ENCODE measurements at places on chromosomes 7 and 10. TPM values are rescaled to one million over a fixed set of nuclear protein-coding genes. Genes with fewer than 3 reads are reported as not detected.

CLCN1 gene
- total RNA-seq: not detected

WDR91 gene
- 27.1 TPM for total RNA-seq

- no peak for DNase-seq
These were observed 111.1 kb upstream of the FAM171A1 start for GRCh38 chr10:15482156-15482555.

GRCh38 chr7:39428221-39428620, 138.0 kb upstream of the YAE1 start:
- no peak for DNase-seq

ITGA8 gene
- total RNA-seq: 23.4 TPM

GNG11 gene
- total RNA-seq: 23.2 TPM

FANK1 gene
- 11.5 TPM for total RNA-seq

GRCh38 chr7:80014511-80014910, 120.1 kb upstream of the GNAI1 start:
- DNase-seq: no peak

DNA sequence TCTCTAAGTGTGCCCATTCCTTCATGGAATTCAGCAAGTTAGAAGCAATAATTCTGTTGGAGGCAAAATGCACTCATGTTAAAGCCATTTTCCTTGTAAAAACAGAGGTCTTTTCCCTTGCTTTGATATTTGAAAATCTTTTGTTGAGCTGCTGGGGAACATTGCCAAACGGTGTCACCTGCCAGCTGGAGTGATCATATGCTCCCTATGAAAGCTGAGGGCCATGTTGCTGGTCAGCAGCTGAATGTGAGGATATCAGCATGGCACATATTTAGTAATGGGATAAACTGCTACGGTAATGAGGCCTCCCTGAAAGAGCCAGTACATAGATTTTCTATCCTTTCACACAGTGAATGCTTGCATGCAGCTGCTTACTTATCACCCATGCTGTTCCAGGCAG, 224.3 kb downstream of the THSD7A start:
- DNase-seq: no peak

DNA sequence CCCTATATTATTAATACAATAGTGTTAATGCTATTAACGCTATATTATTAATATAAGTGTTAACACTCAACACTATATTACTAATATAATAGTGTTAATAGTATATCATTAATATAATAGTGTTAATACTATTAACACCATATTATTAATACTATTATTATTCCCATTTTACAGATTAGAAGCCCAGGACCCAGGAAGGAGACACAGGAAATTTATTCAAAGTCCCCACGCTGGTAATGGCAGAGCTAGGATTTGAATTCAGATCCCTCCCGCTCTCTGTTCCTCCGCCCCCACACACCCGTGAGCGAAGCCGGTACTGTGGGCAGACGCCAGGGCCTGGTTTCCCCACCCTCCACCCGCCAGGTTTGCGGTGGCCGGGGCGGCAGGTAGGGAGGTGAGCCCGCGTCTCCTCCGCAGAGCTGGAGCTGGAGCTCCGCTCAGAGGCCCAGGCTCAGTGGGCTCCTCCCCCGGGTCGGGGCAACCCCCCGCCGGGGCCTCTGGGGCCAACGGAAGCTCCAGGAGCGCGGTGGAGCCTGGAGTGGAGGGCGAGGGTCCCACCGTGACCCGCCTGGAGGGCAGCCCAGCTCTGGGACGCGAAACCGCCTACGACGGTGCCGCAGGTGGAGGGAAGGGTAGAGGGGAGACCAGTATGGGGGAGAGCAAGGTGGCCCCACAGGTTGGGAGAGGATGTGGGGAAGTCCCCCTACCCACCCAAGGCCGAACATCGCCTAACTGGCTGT, at the start of gene TMEM225B:
TSS of gene TMEM225B (plus strand) at position 506 of the 740 bp plus-strand sequence. CDS start 6,122 bp downstream, outside the sequence.
- no peak for DNase-seq

- DNase-seq: no peak
These were observed 16.0 kb downstream of the BMPER start for GRCh38 chr7:33921216-33921938.

- DNase-seq: no peak
These were observed 172.8 kb upstream of the AKR1E2 start for GRCh38 chr10:4653160-4653559.

GRCh38 chr7:106018566-106019469, 55.8 kb downstream of the CDHR3 start:
- no peak for DNase-seq

TSPAN33 gene
- 9.5 TPM for total RNA-seq

ACTR3C gene
- total RNA-seq: 18.6 TPM

DNA sequence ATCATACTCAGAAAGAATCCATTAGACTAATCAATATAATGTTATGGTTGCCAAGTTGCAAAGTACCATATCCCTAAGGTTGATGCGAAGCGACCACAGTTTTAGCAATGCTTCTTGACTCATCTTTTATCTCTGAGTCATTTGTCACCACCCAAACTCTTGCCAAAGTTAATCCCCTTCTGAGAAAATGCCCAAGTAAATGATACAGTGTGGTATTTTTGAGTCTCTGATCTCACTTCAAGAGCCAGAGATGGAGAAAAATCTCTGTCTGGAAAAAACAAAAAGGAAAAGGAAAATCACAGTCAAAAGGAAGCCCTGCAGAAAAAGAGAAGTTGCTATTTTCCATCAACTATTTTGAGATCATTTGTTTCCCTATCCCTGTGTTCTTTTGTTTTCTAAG, 26.7 kb upstream of the OTUD1 start:
- DNase-seq: no peak

GRCh38 chr10:90451283-90451682, 406.6 kb downstream of the HTR7 start:
- DNase-seq: no peak

TMEM236 gene
- total RNA-seq: 5.9 TPM

CYP2C8 gene
- total RNA-seq: 0.92 TPM

- DNase-seq: no peak
These were observed 2.7 kb downstream of the COG5 start for GRCh38 chr7:107560898-107561516.

DNA sequence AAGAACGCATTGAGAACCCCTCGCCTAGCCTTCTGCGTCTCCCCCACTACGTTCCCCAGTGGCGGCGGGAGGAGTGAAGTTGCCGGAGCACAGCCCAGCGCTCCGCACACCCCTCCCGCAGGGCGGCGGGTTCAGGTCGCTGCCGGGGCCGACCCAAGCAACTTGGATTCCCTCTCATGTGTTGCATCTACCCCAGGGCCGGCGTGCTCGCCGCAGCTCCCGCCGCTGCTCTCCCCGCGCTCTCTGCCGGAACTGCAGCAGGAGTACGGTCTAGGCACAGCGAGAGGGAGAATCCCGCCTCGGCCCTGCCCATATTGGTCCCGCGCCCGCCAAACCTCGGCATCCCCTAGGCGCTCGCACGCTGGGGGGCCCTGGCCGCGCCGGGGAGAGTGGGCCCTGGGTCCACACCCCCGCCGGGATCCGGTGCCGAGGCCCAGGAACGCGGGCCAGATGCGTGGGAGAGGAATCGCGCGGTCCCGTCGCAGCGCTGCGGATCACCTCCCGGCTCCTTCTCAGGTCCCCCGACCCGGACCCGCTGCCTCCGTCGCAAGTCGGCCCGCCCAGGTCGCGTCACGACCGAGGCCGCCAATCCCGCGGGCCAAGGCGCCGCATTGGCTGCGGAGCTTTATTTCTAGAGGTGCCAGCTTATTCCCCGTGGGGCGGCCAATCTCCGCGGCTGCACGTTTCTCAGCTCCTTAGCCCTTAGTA, 648 bp upstream of the TMEM243 start:
- DNase-seq: peak; percentile 91

GRCh38 chr7:118151671-118152070, 32.3 kb upstream of the LSM8 start:
- DNase-seq: no peak

DNA sequence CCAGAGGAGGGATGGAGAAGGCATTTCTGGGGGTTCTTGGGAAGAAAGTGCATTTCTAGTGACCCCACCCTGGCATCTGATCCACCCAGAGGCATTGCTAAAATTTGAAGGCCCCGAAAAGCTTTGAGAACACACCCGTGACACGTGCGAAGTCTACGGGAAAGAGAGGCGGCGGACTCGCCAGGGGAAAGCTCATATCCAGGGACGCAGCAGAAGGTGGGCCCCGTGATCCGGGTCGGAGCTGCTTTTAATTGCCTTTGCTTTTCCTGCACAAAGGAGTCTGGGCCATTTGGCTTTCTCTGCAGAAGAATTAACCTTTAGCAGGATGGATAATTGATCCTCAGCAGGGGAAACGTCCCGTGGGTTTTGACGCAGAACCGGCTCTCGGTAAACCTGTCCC, 50.3 kb downstream of the CARD11 start:
- DNase-seq: no peak

ZPBP gene
- total RNA-seq: not detected

CYP2C19 gene
- not detected for total RNA-seq

TAS2R5 gene
- 2.2 TPM for total RNA-seq

TEX47 gene
- total RNA-seq: not detected

DNA sequence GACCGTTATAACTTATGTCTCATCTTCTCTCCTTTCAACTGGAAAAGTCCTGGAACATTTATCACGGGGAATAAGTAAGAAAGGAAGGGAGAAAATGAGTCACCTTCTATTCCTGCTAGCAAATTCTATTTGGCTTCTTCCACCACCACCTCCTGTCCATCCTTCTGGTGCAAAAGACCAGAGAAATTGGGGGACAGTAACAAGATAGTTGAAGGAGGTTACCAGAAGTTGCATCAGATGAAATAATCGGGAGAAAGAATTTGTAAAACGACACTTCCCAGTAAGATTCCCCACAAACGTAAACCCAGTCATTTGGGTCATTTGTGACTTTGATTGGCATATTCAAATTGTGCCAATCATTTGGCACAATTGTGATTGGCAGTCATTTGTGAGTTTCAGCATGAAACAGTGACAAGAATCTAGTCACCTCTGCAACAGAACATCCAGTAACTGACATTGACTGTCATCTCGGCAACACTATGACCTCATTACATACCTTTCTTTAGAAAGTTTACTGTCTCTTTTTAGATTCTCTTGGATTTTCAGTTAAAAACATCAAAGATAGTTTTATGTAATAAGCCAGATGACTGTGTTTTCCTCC, 51.3 kb upstream of the PIK3CG start:
- DNase-seq: no peak

DNA sequence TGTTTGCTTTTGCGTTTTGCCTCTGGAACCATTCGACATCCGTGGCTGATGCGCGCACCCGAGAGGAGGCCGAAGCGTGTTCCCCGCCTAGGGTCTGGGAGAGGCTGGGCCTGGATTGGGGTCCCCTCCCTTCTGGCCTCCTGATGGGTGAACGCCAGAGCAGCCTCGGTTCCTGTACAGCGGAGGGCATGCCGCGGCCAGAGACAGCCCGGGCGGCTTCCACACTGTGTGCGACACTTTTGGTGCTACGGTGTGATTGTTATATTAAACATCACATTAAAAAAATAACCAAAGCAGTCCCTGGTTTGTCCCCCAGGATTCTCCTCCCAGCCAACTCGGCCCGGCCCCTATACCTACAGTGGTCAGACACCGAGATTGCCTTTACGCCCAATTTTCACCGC, 3.7 kb upstream of the HOXA7 start:
- DNase-seq: no peak

GRCh38 chr10:62577666-62578291, 203.6 kb downstream of the ZNF365 start:
- no peak for DNase-seq

ZNF37A gene
- 16.6 TPM for total RNA-seq

LGI1 gene
- total RNA-seq: not detected

GRCh38 chr10:98967601-98968000, 268.1 kb downstream of the HPSE2 start:
- no peak for DNase-seq

GRCh38 chr7:139452958-139453672, 30.4 kb downstream of the KLRG2 start:
- no peak for DNase-seq

OR2A42 gene
- not detected for total RNA-seq

DENND2A gene
- 19.0 TPM for total RNA-seq

DNA sequence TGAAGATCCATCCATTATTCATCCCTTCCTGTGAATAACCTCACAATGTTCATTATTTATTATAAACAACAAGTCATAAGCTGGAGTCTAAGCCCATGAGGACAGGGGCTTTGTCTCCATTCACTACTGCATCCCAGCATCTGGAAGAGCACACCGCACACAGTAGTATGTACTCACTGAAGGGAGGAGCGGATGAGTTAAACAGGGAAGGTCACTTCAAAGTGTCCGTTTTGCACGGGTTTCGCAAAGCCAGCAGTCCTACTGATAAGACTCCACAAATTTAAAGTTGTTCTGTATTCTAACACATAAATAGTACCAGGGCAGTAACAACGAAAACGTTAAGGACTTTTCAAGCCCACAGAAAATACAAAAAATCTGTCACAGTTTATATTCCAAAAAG, 167.9 kb downstream of the PARD3 start:
- no peak for DNase-seq

ENTPD1 gene
- 34.5 TPM for total RNA-seq

DNA sequence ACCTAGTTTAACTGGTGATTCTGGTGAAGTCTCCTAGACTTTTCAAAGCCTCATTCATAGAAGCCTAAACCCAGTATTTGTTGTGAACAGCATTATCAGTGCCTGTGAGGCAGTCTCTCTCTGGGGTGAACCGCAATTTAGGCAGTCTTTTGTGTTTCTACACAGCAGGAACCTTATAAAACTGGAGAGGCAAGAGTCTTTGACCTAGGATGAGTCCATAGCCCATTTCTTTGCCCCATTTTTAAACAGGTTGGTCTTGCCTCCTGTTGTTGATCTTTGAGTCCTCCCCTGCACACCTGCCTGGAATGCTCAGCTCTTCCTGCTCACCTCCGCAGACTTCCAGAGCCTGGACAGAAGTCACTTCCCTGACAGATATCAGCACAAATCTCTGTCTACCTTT, 51.2 kb upstream of the NRP1 start:
- DNase-seq: no peak

LRRC17 gene
- total RNA-seq: 1.5 TPM

ASAH2 gene
- total RNA-seq: not detected

FIGNL1 gene
- total RNA-seq: 5.0 TPM

WEE2 gene
- not detected for total RNA-seq

DNA sequence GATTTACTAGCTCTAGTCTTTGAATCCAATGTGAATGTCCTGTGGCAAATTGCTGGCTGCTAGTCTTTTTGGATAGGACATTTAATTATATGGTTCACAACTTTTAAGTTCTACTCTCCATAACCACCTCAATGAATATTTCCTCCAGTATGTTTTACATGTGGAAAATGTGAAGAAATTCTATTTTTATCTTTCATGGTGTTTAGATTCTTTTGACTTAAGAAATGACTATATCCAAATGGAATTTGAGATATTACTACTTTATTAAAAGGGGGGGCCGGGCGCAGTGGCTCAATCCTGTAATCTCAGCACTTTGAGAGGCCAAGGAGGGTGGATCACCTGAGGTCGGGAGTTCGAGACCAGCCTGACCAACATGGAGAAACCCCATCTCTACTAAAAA, 202.0 kb downstream of the ARL4A start:
- DNase-seq: no peak

DNA sequence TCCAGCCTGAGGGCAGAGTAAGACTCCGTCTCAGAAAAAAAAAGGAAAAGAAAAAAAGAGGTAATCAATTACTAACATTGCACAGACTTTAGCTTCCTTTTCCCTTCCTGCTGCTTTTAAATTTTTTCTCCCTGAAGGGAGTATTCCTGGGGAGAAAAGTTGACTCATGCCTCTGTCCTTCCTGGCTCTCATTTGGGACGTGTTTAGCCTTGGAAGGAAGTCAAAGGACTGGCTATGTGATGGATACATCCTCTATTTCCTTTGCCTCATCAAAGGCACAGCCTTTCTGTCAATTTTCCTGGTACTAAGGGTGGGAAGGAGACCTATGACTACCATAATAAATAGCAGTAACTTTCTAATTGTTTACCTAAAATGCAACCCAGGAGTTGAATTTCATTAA, 77.6 kb downstream of the ITGA8 start:
- no peak for DNase-seq

PDE6C gene
- total RNA-seq: not detected

GRCh38 chr7:73615886-73616285, 8.4 kb downstream of the MLXIPL start:
- no peak for DNase-seq

All from lower lobe of right lung (tissue), 2 donors.